NCI-H2081 treated with DMSO at 0.1 percent for 48 hours (cell line): ENCODE measurements at places on chromosomes 16 and 17.

DNA sequence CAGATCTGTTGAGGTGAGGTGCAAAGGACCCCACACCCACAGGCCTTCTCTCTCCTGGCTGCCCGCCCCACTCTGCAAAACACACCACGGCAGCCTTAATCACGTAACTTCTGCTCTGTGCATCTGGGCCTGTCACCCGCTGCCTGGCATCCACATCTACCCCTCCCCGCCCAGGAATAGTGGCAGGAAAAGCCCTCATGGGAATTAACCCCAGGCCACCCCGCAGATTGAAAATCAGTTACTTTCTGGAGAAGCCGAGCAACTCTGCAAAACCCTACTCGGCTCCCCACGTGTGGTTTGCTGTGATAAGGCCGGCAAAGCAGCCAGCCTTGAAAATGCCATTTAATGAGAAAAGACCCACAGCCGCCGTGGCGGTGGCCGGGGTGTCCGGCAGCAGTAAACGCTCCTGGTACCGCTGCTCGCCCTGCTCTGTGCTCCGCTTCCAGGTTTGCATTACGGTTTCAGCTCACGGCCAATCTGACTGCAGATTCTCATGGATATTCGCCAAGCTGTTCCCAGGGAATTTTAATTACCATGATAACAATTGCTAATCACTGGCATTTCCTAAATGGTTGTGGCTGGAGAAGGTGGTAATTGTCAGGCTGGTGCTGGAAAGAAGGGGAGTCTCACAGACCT is 78.0 kb upstream of the DOC2B start:
- no peak for DNase-seq

GRCh38 chr16:5509794-5510193 is 412.2 kb upstream of the EEF2KMT start:
- DNase-seq, result no peak

DNA sequence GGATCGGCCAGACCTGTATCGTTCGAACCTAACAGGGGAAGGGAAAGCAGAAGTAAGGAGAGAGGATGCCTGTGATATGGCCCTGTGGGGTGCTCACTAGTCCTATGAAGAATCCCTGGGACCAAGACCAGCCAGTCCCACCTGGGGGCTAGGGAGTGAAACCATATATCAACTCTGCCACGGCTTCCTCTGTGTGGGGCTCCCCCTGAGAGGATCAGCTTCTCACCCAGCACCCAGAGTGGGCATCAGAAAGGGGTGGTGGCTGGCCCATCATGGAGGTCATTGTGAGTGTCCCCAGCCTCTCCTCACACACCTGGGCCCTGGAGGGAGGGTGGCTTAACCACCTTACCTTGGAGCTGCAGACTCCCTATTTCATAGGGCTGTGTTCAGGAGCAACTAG is 30.1 kb upstream of the SREBF1 start:
- no peak for DNase-seq

- DNase-seq, result no peak
These were observed 24.2 kb downstream of the TOM1L2 start for GRCh38 chr17:17947966-17948365.

DNA sequence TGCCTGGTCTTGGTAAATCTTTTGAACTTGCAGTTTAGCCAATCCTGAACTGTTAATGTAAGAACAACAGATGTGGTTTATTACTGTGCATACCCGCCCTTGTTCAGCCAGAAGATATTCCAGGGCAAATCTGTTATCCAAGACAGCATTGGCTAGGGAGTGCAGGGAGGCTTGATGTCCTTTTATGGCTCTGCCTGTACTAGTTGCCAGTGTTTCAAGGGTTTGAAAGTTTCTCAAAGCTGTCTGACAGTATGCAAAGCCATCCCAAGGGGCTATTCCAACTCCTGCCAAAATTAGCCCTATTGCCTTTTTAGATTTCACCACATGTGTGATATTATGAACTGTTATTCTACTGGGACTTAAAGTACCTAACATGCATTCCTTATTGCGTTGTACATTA is 30.1 kb downstream of the LCMT1 start:
- DNase-seq, result no peak

DNA sequence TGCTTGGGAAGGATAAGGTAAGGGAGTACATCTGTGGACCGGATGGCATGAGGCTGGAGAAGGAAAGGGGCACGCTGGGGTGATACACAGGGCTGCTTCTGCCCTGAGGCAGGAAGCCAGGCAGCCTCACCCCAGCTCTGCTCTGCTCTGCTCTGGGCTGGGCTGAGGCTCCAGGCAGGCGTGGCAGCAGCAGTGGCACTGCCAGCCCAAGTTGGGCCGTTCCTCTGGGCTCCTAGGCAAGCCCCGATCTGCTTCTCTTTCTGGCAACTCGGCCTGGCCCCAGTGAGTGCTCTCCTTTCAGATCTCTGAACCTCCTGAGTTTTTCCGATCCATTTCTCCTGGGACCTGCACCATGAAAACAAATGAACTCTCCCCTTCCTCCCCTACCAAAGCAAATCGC is 44.9 kb downstream of the VAC14 start:
- no peak for DNase-seq

DNA sequence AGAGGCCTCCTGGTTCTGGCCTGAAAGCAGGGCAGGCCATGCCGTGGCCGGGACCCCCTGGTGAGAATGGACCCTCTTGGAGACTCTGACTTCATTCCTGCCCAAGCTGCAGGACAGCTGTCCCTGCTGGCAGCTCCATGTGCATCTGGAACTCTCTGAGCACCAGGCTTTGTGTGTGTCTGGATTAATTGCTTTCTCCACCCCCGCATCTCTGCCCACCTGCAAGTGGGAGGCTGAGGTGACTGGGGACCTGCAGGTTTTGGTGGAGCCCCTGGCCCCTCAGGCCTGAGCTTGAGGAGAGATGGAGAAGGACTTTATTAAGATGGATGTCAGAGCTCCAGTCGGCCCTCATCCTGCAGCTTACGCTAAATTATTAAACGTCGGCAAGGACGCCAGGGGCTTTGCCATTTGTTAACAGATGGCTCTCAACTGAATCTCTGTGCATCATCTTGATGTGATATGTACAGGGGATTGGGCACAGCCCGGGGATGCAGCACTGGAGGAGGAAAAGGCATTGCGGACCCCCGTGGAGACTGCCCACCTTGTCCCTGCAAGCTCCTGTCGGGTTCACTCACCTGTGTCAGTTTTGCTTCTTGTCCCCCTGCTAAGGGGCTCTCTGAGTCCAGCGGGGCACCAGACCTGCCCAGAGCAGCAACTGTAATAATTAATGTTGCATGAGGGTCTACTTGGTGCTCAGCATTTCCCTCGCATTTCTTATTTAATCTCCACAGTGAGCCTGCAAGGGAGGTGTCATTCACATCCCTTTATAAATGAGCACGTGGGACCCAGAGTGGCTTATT is 154.1 kb upstream of the RPL38 start:
- DNase-seq, result no peak

DNA sequence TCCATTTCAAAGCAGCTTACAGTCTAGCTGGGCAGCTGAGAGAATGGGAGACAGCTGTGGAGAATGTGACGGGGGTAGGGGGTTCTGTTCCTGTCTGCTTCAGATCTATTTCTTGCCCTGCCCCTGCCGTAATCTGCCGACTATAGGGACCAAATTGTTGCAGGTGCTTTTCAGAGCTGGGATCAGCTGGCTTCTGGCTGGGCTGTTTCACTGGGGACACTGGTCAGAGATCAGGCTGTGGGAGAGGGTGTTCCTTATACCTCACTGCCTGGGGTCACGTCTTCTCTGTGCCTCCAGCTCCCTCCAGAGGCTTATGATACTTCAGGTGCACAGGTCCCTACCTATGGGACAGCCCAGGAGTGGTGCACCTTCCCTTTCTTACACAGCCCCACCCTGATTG is 514.9 kb upstream of the GOT2 start:
- DNase-seq, result no peak

GRCh38 chr17:60391471-60392041 is 377 bp downstream of the USP32 start:
- DNase-seq, result no peak

DNA sequence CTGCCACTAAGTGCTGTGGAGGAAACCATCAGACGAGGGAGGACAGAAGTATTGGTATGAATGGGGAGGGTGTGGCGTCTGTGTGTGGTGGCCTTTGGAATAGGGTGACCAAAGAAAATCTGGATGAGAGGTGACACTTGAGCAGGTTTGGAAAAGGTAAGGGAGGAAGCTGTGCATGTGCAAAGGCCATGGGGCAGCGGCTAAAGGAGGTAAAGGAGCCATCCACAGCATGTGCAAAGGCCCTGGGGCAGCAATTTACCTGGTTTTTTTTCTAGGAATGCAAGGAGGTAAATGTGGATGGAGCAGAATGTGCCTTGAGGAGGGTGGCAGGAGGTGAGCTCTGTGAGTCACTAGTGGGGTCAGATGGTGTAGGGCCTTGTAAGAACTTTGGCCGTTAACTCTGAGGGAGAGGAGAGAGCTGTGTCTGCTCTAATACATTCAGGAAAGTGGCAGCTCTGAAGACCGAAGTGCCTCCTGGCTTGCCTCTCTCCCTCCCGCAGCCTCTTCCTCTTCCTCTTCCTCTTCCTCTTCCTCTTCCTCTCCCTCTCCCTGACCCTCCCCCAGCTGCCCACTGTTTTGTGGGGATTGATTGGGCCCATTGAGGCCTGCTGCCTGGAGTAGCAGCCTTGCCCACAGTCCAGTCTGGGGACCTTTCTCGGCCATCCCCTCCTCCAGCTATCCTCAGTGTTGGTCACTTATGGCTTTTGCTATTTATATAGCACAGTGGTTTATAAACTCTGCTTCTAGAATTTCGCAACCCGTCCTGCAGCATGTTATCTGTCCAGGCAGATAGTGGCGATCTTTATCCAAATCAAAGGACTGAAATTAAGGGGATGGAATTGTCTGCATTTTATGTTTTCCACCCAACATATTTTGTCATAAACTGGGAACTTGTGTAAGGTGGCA is 38.7 kb downstream of the CMIP start:
- no peak for DNase-seq
